ENCODE measurements at places on chromosomes 1 and 21.

GRCh38 chr1:25064465-25065240 lies 134.6 kb upstream of the RUNX3 start:
- DNase-seq, result peak; percentile 22
- H3K4me1 ChIP-seq, result peaks cover 10% of the 10 kb centered on the region
- H3K27me3 ChIP-seq, result no peaks in the 10 kb centered on the region
- H3K36me3 ChIP-seq, result no peaks in the 10 kb centered on the region
- no peak overlapping the region for H3K4me3 ChIP-seq

DNA sequence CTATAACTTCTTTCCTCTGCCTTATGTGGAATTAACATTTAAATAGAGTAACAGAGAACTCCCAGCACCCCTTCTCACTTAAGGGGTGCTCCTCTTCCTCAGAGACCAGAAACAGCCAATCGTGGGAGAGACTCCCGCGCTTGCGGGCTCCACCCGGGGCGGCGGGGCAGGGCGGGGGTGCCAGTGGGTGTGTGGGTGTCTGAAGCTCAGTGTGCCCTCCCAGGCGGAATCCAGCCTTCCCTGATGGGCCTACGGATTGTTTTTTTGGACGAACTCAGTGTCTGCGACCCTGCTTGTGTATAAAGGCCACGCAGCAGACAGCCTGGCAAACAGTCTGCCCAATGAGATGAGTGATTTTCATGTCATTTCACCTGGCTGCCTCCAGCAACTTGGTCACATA lies 6.2 kb downstream of the RCC2 start:
- no peak overlapping the region for H3K27ac ChIP-seq
- DNase-seq, result no peak
- peaks cover 29% of the 10 kb centered on the region for H3K4me1 ChIP-seq
- no peaks in the 10 kb centered on the region for H3K27me3 ChIP-seq
- no peak overlapping the region for H3K4me3 ChIP-seq

DNA sequence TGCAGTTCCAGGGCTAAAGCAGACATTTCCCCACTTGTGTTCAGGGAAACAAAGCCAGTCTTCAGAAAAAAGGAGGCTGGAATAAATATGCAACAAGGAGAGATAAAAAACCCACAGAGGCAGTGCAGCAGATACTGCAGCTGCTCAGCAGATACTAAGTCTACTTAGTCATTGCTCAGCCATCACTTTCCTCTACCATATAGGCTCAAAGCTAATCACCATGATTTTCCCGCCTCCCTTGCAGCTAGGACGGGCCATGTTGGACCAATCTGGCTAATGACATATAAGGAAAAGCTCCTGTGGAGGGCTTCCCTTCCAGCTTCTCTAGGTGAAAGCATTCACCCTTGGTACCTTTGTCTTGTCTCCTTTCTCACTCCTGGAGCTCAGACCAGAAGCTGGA lies 10.0 kb upstream of the EFHD2 start:
- H3K36me3 ChIP-seq, result no peaks in the 10 kb centered on the region
- no peaks in the 10 kb centered on the region for H3K4me1 ChIP-seq
- H3K27me3 ChIP-seq, result no peaks in the 10 kb centered on the region
- no peak overlapping the region for H3K4me3 ChIP-seq
- DNase-seq, result no peak

DNA sequence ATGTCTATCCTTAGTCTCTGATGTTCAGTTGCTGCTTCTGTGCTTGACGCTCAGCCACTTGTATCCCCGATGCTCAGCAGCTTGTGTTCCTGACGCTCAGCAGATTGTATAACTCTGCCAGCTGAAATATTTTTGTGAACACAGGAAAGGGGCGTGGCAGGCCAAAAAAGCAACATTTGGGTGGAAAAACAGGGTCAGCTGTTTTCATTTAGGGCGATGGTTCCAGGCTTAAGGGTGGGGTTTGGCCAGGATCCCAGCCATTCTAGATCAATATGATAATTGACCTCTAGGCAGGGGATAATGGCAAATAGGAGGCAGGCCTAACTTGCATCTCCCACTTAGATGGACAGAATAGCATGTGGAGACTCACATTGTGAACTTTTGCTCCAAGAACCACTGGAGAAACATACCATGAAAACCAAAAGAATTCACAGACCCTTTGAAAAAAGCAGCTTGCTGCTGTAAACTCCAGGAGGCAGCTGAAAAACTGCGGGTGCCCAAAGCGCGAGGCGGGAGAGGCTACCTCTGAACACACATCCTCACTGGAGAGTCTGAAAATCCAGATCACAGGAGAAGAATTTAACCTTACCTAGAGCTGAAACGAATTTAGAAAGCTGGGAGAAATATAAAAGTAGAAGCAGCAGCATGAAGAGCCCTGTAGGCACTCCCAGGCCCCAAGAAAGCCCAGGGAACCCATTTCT lies 58.3 kb downstream of the ZNF648 start:
- H3K36me3 ChIP-seq, result no peaks in the 10 kb centered on the region
- H3K4me1 ChIP-seq, result no peaks in the 10 kb centered on the region
- H3K4me3 ChIP-seq, result no peak overlapping the region
- H3K27ac ChIP-seq, result peak overlapping the region; percentile 24

DNA sequence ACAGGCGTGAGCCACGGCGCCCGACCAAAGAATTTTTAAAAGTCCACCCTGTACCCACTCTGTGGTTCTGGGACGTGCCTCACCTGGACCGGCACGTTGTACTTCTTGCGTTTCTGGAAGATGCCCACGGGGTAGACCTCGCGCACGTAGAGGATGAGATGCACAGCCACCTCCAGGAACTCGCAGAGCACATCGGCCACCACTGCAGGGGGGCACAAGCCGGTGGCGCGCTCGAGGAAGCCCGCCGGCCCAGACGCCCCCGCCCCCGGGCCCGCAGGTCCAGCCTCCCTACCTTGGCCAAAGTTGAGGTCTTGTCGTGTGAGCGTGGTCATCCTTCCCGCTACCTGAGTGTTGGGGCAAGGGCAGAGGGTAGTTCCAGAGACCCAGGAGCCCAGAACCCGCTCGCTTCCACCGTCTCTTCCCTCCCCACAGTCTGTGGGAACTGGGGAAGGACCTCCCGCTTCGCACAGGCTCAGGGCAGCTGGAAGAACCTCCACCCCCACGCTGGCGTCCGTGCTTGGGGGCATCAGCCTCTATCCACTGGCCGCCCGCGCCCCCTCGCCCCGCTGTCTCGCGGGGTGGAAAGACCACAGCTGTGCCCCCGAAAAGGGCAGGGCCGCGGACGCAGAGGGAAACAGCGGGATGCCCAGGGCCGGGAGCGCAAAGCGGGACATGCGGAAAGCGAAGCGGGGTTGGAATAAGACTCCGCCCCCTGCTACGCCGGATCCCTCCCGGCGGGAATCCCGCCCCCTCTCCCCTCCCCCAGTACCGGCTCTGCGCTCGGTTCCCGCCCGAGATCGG lies 478 bp downstream of the MAD2L2 start:
- no peak for DNase-seq
- H3K4me1 ChIP-seq, result peaks cover 14% of the 10 kb centered on the region
- no peaks in the 10 kb centered on the region for H3K36me3 ChIP-seq

DNA sequence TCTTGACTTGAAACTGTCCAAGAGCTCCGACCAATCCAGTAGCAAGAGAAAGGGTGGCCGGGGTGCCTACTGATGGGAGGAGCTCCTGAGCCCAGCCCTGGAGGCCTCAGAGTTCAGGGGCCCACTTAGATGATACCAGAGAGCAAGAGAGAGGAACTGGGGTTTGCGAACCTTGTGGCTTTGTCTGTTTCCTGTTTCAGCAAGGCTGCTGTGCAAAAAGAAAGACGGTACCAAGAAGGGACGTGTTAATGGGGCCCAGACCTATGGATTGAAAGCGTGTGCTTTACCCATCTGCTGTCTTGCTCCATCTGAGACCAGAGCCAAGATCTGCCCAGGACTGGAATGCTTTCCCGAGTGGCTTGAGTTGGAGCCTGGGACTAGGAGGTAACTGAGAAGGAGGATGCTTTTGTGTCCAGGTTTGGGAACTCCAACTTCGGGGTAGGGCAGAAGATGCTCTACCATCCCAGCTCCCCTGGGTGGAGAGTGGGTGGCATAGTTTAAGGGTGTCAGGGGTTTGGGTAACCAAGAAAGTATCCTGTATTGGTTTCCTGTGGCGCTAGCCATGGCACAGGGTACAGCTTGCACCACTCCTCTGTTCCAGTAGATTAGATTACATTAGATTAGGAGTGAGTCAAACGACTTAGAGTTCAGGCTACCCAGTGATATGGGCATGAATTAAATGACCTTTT lies at the start of gene TRAF3IP3:
Gene TRAF3IP3 (plus strand): TSS at position 128 of the 689 bp plus-strand sequence. CDS start 3,987 bp downstream, outside the sequence.
- H3K27ac ChIP-seq, result peak within 1 kb of the TSS; percentile 58
- H3K36me3 ChIP-seq, result no peaks in the 10 kb centered on the region
- peaks cover 7% of the 10 kb centered on the region for H3K4me1 ChIP-seq

GRCh38 chr21:36149788-36150711 lies 6.6 kb upstream of the DOP1B start:
- no peaks in the 10 kb centered on the region for H3K36me3 ChIP-seq
- H3K4me3 ChIP-seq, result no peak overlapping the region
- peak overlapping the region; percentile 62 for H3K27ac ChIP-seq
- peak; percentile 77 for DNase-seq
- peaks cover 18% of the 10 kb centered on the region for H3K4me1 ChIP-seq

- no peak overlapping the region for H3K27ac ChIP-seq
- no peaks in the 10 kb centered on the region for H3K4me1 ChIP-seq
- DNase-seq, result no peak
- H3K4me3 ChIP-seq, result no peak overlapping the region
- H3K27me3 ChIP-seq, result no peaks in the 10 kb centered on the region
These were observed 19.9 kb upstream of the DNAJC6 start for GRCh38 chr1:65289449-65289848.

DNA sequence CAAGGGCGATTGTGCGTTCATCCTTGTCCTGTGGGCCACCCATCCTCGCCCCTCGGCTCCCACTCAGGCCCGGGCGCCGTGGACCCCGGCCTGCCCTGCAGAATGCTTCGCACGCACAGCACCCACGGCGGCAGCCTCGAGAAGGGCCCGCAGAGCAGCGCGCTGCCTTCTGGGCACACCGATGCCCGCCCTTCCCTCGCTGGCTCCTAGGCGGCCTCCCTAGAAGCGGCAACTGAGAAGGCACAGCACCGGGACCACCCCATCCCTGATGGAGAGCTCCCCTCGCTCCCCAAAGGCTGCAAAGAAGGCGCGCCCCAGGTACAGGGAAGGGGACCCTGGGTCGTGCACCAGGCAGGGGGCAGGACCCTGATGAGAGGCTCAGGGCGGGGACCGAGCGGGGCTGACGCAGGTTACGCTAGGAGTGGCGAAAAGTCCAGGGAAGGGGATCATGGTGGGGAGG lies 971 bp downstream of the CAPZB start:
- peaks cover 69% of the 10 kb centered on the region for H3K4me1 ChIP-seq
- H3K4me3 ChIP-seq, result peak overlapping the region; percentile 95
- H3K27me3 ChIP-seq, result no peaks in the 10 kb centered on the region
- H3K36me3 ChIP-seq, result no peaks in the 10 kb centered on the region
- H3K27ac ChIP-seq, result peak overlapping the region; percentile 95

DNA sequence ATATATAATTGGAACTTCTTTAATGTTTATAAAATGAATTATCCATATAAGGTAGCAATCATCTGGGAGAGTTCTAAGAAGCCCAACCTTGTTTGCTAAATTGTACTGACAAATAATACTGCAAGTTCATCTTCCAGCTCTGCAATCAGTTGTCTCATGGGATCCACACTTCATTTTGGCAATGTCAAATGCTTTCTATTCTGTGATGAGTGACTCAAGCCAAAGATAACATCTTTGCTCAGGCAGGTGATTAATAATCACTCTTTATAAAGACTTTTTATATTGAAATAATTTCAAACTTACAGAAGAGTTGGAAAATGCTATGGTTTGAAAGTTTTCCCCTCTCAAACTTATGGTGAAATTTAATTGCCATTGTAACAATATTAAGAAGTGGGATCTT lies 67.2 kb downstream of the SLC44A5 start:
- no peak overlapping the region for H3K27ac ChIP-seq

- H3K36me3 ChIP-seq, result no peaks in the 10 kb centered on the region
- no peak overlapping the region for H3K4me3 ChIP-seq
- H3K4me1 ChIP-seq, result peaks cover 6% of the 10 kb centered on the region
- no peaks in the 10 kb centered on the region for H3K27me3 ChIP-seq
- no peak for DNase-seq
- H3K27ac ChIP-seq, result no peak overlapping the region
These were observed 69.4 kb downstream of the RGS2 start for GRCh38 chr1:192878249-192878648.

- no peaks in the 10 kb centered on the region for H3K4me1 ChIP-seq
- H3K27ac ChIP-seq, result no peak overlapping the region
- no peaks in the 10 kb centered on the region for H3K27me3 ChIP-seq
- no peak for DNase-seq
- H3K4me3 ChIP-seq, result no peak overlapping the region
These were observed 163.5 kb upstream of the LMO4 start for GRCh38 chr1:87165177-87165576.

DNA sequence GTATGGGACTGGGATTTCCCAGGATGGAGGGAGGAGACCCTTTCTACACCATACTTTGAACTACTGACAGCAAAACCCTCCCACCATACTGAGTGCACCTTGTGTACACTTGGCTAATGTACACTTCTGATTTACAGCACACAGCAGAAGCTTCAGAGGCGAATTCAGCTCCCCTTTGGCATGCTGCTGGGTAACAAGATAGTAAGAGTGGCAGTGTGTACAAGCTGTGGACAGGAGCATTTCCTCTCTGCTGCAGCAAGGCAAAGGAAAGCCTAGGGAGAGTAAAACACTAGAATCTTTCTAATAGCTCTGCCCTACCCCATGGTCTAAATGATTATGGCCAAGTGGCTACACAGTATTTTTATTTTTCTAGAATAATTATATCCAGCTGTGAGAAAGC lies 83.9 kb upstream of the ARTN start:
- H3K36me3 ChIP-seq, result no peaks in the 10 kb centered on the region
- H3K4me3 ChIP-seq, result no peak overlapping the region

GRCh38 chr21:25501462-25501861 lies 105.8 kb downstream of the MRPL39 start:
- H3K27ac ChIP-seq, result no peak overlapping the region
- no peaks in the 10 kb centered on the region for H3K27me3 ChIP-seq
- H3K4me3 ChIP-seq, result no peak overlapping the region
- no peaks in the 10 kb centered on the region for H3K4me1 ChIP-seq
- no peak for DNase-seq
- no peaks in the 10 kb centered on the region for H3K36me3 ChIP-seq

DNA sequence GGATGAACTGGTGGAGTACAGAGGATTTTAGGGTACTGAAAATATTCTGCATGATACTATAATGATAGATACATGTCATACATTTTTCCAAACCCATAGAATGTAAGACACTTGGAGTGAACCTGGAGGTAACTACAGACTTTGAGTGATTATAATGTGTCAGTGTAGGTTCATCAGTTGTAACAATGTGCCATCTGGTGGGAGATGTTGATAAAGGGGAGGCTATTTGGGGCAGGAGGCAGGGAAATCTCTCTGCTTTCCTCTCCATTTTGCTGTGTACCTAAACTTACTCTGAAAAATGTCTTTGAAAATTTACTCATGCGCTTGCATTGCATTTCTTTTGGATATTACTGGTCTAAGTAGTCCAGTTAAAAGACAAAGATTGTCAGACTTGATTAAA lies 35.2 kb downstream of the PTBP2 start:
- no peaks in the 10 kb centered on the region for H3K4me1 ChIP-seq
- H3K4me3 ChIP-seq, result no peak overlapping the region
- no peak overlapping the region for H3K27ac ChIP-seq
- DNase-seq, result no peak

GRCh38 chr1:98903261-98903660 lies 101.4 kb downstream of the PLPPR5 start:
- no peak overlapping the region for H3K4me3 ChIP-seq
- no peak overlapping the region for H3K27ac ChIP-seq
- no peaks in the 10 kb centered on the region for H3K36me3 ChIP-seq
- DNase-seq, result no peak

GRCh38 chr1:246306415-246307037 lies 200.6 kb downstream of the SMYD3 start:
- H3K27me3 ChIP-seq, result no peaks in the 10 kb centered on the region
- DNase-seq, result no peak
- H3K27ac ChIP-seq, result no peak overlapping the region

Measured in upper lobe of right lung (tissue), 1 donor.